Activated T-helper 1 cell treated with anti-CD3 and anti-CD28 coated beads, Interleukin-12 subunit alpha, Interleukin-12 subunit beta, Interleukin-2, Interleukin-4 antibody, amounts not matched to agents 30 ng/mL and 10 ng/mL and 1 ng/mL, durations not matched to agents 14 hours and 24 hours and 36 hours (primary cell): ENCODE measurements at places on chromosomes 16 and 17.

DNA sequence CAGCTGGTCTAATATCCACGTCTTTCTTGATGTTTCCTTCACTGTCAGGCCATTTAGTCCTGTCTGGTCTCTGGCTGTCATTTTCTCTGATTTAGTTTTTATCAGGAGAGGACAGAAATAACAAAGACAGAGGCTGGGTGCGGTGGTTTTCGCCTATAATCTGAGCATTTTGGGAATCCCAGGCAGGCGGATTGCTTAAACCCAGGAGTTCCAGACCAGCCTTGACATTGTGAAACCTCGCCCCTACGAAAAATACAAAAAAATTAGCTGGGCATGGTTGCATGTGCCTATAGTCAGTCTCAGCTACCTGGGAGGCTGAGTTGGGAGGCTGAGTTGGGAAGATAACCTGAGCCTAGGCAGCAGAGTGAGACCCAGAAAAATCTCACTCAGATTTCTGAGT, 7.1 kb downstream of the SRCAP start:
- no peak overlapping the region for H3K4me3 ChIP-seq
- H3K27me3 ChIP-seq, result no peaks in the 10 kb centered on the region
- peaks cover 52% of the 10 kb centered on the region for H3K36me3 ChIP-seq

GRCh38 chr17:69900829-69901228, 174.2 kb upstream of the KCNJ16 start:
- H3K4me1 ChIP-seq, result no peaks in the 10 kb centered on the region
- H3K36me3 ChIP-seq, result no peaks in the 10 kb centered on the region
- no peak overlapping the region for H3K27ac ChIP-seq
- no peak for DNase-seq
- no peak overlapping the region for H3K4me3 ChIP-seq
- no peaks in the 10 kb centered on the region for H3K27me3 ChIP-seq

DNA sequence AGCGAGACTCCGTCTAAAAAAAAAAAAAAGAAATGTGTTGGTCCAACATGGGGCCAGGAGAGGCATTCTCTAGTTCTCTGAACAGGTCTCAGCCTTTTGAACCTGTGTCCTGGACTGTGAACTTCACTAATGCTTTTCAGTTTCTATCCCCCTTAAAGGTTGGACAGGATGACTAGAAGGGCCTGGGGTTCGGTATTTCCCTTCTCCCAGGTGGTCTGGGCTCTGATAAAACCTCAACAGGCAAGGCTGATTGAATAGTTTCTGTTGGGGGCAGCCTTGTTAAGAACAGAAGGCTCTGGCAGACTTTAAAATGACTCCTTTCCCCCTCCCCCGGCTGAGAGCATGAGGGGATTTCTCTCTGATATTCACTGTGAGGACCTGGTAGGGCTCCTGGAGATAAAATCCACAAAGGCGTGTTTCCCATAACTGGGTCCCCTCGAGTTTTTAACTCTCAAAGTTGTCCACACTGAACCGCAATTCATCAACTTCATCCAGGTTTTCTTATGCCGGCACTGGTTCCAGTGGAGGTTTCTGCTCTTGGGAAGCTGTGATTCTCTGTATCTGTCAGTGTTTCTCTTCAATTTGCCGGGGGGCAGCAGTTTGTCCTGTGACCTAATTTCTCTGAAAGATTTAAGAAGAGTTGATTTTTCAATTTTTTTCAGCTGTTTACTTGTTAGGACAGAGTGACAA, 91.3 kb downstream of the METRNL start:
- no peak overlapping the region for H3K27ac ChIP-seq
- H3K4me1 ChIP-seq, result no peaks in the 10 kb centered on the region
- no peaks in the 10 kb centered on the region for H3K36me3 ChIP-seq
- H3K4me3 ChIP-seq, result no peak overlapping the region

GRCh38 chr17:7322520-7323194, 6.5 kb downstream of the NEURL4 start:
- peaks cover 2% of the 10 kb centered on the region for H3K4me1 ChIP-seq
- no peak overlapping the region for H3K4me3 ChIP-seq
- H3K27ac ChIP-seq, result no peak overlapping the region
- no peaks in the 10 kb centered on the region for H3K27me3 ChIP-seq

DNA sequence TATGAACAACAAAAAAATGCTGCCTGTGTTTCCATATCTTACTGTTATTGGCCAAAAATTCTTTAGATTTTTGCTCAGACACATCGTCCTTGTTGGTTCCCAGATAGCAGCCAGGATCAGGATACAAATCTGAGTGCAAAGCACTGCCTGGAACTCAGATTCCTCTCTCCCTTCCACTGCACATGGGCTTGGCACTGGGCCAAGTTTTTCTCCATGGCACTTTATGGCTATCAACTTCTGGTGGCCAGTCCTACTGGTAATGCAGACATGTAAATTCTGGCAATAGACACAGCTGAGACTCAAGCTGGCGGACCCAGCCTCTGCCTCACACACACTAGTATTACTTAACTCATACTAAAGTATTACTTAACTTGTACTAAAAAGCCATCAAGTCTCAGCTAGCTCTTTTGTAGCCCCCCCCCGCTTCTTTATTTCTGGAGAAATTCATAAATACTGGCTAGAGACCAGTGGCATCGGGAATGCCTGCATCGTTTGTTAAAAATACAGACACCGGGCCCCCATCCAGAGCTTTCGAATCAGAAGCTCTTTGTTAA, 181.2 kb upstream of the COX10 start:
- H3K36me3 ChIP-seq, result no peaks in the 10 kb centered on the region
- no peak for DNase-seq
- peaks cover under 1% of the 10 kb centered on the region for H3K27me3 ChIP-seq
- H3K4me1 ChIP-seq, result no peaks in the 10 kb centered on the region
- no peak overlapping the region for H3K4me3 ChIP-seq

DNA sequence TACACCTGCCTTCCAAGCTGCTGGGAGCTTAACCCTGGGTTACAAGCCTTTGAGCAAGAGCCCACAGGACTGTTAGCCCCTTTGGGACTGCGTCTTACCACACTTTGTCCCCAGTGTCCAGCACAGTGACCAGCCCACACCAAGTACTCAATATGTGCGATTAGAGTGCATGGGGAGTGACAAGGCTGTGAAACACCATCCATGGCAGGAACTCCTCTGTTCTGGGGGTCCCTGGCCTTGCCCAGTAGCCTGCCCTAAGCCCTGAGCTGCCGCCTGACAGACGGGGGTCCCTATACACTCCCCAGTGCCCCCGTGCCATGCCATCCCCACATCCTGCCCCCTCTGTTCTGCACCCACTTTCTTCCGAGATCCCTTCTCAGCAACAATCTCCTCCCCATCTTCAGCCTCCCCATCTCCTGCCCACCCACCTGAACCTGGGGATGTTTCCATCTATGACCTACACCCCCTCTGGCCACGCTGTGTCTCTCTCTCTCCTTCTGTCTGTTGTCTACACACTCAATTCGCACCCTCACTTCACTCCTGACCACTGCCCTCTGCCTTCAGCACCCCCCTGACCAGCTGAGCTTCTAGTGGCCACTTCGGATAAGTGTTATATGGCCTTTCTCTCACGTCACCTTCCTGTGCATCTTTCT, 112.9 kb upstream of the SMURF2 start:
- no peak overlapping the region for H3K27ac ChIP-seq
- peaks cover 7% of the 10 kb centered on the region for H3K36me3 ChIP-seq
- H3K4me3 ChIP-seq, result no peak overlapping the region
- no peak for DNase-seq

- peaks cover 73% of the 10 kb centered on the region for H3K4me1 ChIP-seq
- peaks cover 12% of the 10 kb centered on the region for H3K36me3 ChIP-seq
- no peak overlapping the region for H3K27ac ChIP-seq
- DNase-seq, result no peak
- no peak overlapping the region for H3K4me3 ChIP-seq
Measured at GRCh38 chr17:4838309-4838785, 5.2 kb downstream of the MINK1 start.

GRCh38 chr16:1019231-1020090, 37.9 kb downstream of the SOX8 start:
- no peak for DNase-seq
- no peak overlapping the region for H3K4me3 ChIP-seq
- H3K4me1 ChIP-seq, result no peaks in the 10 kb centered on the region
- no peaks in the 10 kb centered on the region for H3K36me3 ChIP-seq
- no peak overlapping the region for H3K27ac ChIP-seq

GRCh38 chr17:74800531-74800930, 24.4 kb upstream of the NAT9 start:
- H3K4me3 ChIP-seq, result no peak overlapping the region
- no peak overlapping the region for H3K27ac ChIP-seq
- H3K4me1 ChIP-seq, result no peaks in the 10 kb centered on the region
- no peak for DNase-seq
- peaks cover 2% of the 10 kb centered on the region for H3K27me3 ChIP-seq

GRCh38 chr17:78159575-78160158, 8.7 kb upstream of the SYNGR2 start:
- no peak overlapping the region for H3K4me3 ChIP-seq
- H3K36me3 ChIP-seq, result no peaks in the 10 kb centered on the region
- no peaks in the 10 kb centered on the region for H3K27me3 ChIP-seq
- H3K4me1 ChIP-seq, result peaks cover 7% of the 10 kb centered on the region

DNA sequence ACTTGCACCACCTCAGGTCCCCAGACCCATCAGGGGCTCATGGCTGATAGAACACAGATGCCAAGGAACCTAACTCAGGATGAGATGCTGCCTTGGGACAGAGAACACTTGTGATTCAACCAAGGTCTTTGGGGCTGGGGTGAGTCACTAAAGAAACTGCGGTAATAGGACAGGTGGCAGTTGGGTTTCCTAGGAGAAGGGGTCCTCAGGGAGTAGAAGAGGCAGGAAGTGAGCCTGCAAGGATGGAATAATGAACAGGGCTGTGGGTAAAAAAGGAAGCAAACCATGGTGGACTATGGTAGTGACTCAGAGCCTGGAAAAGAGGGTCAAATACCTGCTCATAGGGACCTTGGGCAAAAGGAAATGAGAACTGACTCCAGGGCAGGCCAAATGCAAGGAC, 6.5 kb upstream of the PNPO start:
- H3K4me1 ChIP-seq, result peaks cover 14% of the 10 kb centered on the region
- H3K27me3 ChIP-seq, result no peaks in the 10 kb centered on the region
- no peak overlapping the region for H3K4me3 ChIP-seq
- no peak overlapping the region for H3K27ac ChIP-seq
- no peaks in the 10 kb centered on the region for H3K36me3 ChIP-seq

DNA sequence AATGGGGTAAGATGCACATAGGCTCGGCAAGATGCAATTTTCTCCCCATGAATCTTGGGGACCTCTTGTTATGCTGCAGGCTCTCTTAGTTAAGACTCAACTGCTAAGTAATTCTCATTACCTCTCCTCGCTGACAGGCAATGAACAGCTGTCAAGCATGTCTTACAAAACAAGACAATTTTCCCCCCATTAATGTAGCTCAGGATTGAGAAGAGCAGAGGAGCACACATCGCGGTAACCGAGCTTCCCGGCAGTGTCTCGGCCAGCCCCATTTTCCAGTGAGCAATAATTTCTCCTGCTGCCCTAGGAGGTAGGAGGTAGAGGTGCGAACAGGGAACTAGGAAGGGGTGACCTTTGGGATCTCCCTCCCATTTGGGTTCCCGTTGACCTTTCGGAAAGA, 272.1 kb downstream of the HAPSTR1 start:
- no peaks in the 10 kb centered on the region for H3K36me3 ChIP-seq
- no peaks in the 10 kb centered on the region for H3K4me1 ChIP-seq
- no peak overlapping the region for H3K27ac ChIP-seq
- no peak for DNase-seq
- no peak overlapping the region for H3K4me3 ChIP-seq
- no peaks in the 10 kb centered on the region for H3K27me3 ChIP-seq

- H3K36me3 ChIP-seq, result peaks cover 45% of the 10 kb centered on the region
- DNase-seq, result no peak
- H3K4me3 ChIP-seq, result no peak overlapping the region
- no peaks in the 10 kb centered on the region for H3K27me3 ChIP-seq
- H3K4me1 ChIP-seq, result peaks cover 85% of the 10 kb centered on the region
Measured at GRCh38 chr17:80817861-80818260, 173.8 kb upstream of the CHMP6 start.

DNA sequence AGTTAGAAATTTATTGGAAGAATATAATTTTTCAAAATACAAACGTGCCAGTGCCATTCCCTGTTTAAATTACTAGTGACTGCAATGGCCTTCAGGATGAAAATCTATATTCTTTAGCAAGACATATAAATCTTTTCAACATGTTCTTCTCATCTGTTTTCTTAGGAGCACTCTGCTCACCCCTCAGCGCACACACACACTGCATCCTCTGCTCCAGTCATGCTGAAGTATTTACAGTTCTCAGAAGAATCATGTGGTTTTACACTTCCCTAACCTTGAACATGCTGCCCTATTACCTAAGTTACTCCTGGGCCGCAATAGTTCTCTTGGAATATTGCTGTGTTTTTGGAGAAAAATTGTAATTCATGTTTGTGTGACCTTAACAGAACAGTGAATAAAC, 820.6 kb downstream of the CDH8 start:
- no peaks in the 10 kb centered on the region for H3K4me1 ChIP-seq
- no peaks in the 10 kb centered on the region for H3K27me3 ChIP-seq
- no peak for DNase-seq
- no peak overlapping the region for H3K4me3 ChIP-seq
- no peaks in the 10 kb centered on the region for H3K36me3 ChIP-seq
- H3K27ac ChIP-seq, result no peak overlapping the region

GRCh38 chr16:88672776-88673175, 9.9 kb upstream of the MVD start:
- peaks cover 11% of the 10 kb centered on the region for H3K36me3 ChIP-seq
- H3K4me1 ChIP-seq, result no peaks in the 10 kb centered on the region
- H3K27ac ChIP-seq, result no peak overlapping the region
- DNase-seq, result no peak

DNA sequence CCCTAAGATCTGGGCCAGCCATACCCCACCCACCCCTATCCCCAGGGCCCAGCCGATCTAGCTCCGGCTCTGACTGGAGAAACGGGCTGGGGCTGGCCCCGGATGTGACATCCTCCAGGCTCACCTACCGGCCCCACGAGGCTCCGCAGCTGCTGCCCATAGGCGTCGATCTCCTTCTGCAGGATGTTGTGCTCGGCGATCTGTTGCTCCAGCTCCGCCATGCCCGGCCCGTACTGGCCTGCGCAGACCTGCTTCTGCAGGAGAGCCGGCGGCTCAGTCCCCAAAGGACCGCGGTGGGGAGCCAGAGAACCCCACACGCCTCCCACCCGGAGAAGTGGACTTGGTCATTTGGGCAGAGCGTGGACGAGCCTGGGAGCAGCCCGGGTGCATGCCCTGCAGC, 4.8 kb downstream of the EVPL start:
- H3K4me1 ChIP-seq, result no peaks in the 10 kb centered on the region
- no peak for DNase-seq
- no peak overlapping the region for H3K27ac ChIP-seq
- H3K36me3 ChIP-seq, result no peaks in the 10 kb centered on the region

DNA sequence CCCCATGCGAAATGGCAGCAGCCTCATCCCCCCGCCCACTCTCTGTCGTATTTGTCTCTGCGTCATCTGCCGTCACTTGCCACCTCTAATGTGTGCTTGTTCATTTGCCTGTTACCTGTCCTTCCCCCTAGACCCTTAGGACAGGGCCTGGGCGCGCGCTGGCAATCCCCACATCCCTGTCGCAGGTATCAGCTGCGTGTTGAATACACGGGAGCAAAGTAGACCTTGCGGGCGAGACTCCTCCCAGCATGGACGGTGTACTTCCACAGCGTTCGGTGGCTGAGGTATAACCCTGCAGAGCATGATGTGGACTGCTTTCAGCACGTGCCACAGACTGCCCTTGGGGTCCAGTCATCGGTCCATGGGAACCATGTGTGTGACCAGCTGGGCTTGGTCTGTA, 170.1 kb upstream of the CHMP6 start:
- H3K27me3 ChIP-seq, result no peaks in the 10 kb centered on the region
- peak overlapping the region; percentile 16 for H3K27ac ChIP-seq
- H3K4me1 ChIP-seq, result peaks cover 63% of the 10 kb centered on the region
- H3K4me3 ChIP-seq, result no peak overlapping the region
